Testis (tissue), 5 donors: ENCODE measurements at places on chromosomes 7 and 10.
A peak's percentile ranks its signal among the peaks of the same experiment; 100 is the strongest.

DNA sequence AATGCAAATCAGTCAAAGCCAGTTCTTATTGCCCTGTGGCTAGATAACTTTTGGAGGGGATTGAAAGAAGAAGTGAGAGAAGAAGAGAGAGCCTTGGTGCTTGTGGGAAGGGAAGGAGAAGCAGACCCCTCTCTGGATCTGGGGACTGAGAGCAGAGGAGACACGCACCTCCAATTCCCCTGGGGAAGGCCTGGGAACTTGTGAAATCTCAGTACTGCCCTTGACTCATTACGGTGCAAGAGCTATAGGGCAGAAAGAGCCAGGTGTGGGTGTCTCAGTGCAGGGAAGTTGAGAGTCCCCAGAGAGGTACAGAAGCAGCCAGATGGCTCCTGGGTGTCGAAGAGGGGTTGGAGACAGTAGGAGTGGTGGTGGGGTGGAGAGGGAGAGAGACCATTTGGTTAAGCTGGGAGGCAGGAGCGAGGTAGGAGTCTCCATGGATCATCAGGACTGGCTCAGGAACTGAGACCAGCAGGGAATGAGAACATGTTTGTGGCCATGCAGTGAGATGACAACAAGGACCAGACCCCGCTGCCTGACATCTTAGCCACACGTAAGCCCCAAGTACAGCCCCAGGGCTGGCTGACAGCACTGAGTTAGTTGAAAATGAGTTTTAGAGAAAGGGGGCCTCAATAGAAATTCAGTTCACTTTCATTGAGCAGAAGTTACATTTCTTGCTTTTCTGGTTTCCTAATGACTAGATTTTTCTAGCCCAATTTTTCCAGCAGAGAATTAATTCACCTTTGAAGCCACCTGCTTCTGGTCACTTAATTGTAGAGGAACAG lies 238.2 kb downstream of the BUB3 start:
- DNase-seq, result no peak

GRCh38 chr7:139673230-139673629 lies 104.6 kb downstream of the HIPK2 start:
- no peak for DNase-seq

- no peak for DNase-seq
Observed at GRCh38 chr7:21028186-21028585, 241.5 kb upstream of the SP8 start.

DNA sequence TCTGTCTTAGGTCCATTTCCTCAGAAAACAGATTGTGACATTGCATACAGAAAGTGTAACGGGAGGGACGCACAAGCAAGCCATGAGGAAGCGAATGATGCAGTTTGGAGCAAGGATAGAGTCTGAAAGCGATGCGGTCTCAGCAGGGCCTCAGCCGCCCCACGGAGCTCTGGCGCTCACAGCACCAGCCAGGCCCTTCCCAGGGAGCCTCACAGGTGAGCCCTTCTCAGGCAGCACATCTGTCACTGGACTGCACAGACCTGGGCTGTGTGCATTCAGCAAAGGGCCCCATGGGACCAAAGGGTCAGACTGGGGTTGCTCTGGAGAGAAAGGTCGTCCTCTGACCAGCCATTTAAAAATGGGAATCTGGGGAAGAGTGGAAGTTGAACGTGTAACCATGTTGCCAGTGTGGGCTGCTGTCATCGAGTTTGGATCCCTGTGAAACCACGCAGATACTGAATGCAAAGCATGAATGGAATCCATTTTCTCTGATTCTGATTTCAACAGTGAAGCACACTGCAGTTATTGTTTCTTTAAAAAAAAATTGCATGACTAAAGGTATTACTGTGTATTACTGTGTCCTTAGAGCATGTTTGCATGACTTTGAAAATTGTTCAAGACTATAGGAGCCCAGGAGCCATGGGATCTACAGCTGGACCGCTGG lies 350.0 kb upstream of the AKR1E2 start:
- no peak for DNase-seq

- DNase-seq, result no peak
Observed at GRCh38 chr7:100159099-100159623, 638 bp upstream of the TRAPPC14 start.

DNA sequence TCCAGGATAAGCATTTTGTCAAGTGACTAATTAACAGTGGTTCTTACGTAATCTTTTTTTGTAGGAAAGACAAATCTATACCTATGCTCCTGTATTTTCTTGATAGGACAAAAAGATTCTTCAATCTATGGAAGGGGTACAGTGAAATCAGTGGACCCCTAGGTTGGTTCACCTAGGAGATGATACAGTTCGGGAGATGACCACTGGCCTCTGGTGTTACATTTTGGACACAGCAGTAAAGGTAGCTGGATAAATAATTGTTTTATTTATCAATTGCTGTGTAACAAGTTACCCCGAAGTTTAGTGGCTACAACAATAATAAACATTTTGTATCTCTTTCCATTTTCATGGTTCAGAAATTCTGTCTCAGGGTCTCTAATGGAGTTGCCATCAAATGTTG lies 288.2 kb upstream of the MAGI2 start:
- DNase-seq, result no peak

- peak; percentile 22 for DNase-seq
Observed at GRCh38 chr10:124289851-124290795, 128.6 kb downstream of the OAT start.
